ENCODE measurements at places on chromosomes 13 and 19. TPM values are rescaled to one million over a fixed set of nuclear protein-coding genes. Genes with fewer than 3 reads are reported as not detected.

DNA sequence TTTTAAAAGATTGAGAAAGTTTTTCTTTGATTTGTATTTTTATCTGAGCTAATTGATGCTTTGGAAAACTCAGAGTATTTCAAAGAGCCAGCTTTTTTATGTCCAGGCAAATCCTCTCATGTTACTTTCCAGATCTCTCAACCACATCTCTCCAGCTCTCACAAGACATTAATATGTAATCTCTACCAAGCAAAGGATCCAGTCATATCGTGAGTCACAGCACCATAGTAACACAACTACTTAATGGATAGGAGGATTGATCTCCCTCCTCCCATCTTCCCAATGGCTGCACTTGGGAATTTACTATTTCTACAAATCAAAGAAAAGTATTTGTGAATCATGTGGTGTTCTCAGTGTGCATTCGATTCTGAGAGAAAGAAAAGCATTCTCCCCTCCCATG lies 63.3 kb downstream of the POU4F1 start:
- no peak for DNase-seq

DNA sequence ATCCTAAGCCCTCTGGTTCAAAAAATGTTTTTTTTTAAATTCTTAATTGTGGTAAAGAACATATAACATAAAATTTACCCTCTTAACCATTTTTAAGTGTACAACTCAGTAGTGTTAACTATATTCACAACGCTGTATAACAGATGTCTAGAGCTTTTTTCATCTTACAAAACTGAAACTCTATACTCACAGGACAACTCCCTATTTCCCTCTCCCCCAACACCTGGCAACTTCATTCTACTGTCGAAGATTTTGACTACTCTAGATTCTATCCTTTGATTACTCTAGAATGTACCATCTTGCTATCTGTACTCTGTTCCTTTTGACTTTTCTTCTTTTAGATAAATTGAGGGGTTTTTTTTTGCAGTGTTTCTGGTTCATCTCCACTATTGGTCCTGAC lies 200.4 kb downstream of the KLF12 start:
- no peak for DNase-seq

GRCh38 chr13:76968041-76968440 lies 19.7 kb downstream of the ACOD1 start:
- no peak for DNase-seq

- DNase-seq = no peak
Measured at GRCh38 chr13:81395368-81395767, 1054.4 kb upstream of the SPRY2 start.

DNA sequence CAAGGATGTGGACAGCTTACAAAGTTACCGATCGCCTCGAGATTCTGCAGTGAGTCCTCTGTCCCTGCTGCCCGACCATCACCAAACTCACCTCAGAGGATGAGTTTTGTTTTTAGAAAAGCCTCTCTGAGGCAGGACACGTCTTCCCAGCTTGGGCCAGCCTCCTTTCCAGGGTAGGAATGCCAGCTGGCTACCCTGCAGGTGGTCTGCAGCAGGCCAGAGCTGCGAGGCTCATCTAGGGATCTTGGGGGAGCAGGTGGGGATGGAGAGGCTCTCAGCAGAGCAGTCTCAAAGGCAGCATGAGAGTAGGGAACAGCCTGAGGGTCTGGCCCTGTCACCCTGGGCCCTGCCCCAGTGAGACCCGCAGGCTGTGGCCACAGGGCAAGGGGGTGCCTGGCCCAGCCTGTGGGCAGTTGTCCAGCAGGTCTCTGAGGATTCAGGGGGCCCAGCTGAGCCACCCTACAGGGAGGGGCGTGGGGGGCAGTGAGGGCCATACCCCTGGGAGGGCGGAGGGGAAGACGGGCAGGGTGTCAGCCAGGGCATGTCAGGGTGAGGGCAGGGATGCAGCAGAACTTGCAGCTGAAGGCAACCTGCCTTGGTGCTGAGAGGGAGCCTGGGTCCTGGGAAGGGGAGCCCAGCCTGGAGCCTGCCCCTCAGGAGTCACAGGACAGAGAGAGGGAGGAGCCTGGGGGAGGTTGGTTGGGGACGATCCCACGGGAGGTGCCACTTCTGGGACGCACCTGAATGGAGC lies 57.3 kb upstream of the TPM4 start:
- DNase-seq = no peak

GRCh38 chr19:19192910-19193423 lies 909 bp downstream of the RFXANK start:
- no peak for DNase-seq

DNA sequence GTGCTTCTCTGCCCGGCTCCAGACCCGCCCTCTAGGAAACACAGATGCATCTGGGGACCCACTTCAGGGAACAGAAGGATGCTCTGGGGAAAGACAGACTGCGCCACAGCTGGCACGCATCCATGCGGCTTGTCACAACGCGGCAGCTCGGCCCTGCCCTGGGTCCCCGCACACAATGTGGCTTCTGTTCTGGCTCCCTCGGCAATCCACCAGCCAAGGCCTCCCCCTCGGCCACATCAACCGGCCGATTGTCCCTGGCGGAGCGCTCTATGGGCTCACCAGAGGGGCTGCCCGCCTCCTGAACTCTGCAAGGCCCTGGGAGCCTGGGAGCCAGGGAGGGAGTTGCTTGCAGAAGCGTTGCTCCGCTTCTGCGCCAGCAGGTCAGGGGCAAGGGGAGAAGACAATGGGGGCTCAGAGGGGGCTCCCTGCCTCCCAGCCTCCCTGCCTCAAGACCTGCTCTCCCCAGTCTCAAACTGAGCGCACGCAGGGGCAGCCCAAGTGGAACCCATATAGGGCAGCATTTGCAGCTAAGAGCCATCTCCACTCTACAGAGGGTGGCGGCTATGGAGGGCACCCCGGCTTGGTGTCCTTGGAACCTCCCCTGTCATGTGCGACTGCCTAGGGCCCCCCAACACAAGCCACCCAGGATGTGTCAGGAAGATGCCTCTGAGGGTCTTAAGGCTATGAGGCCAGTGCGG lies 37.9 kb downstream of the MLLT1 start:
- DNase-seq = peak; percentile 68

The ZNF615 gene
- 14.2 TPM for total RNA-seq

All from type B pancreatic cell (in vitro differentiated cells).